ENCODE measurements at places on chromosomes 3 and 15. TPM values are rescaled to one million over a fixed set of nuclear protein-coding genes. Genes with fewer than 3 reads are reported as not detected.

Gene TRIM71
- total RNA-seq, result 0.09 TPM

DNA sequence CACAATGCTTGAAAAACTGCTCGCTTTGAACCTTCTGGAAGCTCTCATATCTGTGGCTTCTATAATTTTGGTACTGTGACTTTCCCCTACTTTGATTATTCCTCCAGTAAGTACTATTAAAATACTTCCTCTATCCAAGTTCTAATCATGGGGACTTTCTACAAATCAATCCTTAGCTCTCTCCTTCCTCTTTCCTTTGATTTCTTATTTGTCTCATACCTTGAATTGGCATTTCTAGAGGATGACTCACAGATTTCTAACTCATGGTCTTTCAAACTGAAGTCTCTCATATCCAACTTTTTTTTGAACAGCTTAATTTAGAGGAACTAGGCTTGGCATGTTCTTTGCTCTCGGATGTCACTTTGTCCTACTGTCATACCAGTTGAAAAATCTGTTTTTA is 241.8 kb downstream of the TBC1D5 start:
- H3K4me1 ChIP-seq, result no peaks in the 10 kb centered on the region
- DNase-seq, result no peak
- H3K27ac ChIP-seq, result no peak overlapping the region
- H3K4me3 ChIP-seq, result no peak overlapping the region
- no peaks in the 10 kb centered on the region for H3K36me3 ChIP-seq

Gene HYAL3
- total RNA-seq, result 2.5 TPM

- H3K4me3 ChIP-seq, result no peak overlapping the region
- H3K27me3 ChIP-seq, result no peaks in the 10 kb centered on the region
- no peak for DNase-seq
- H3K4me1 ChIP-seq, result no peaks in the 10 kb centered on the region
- no peak overlapping the region for H3K27ac ChIP-seq
- no peaks in the 10 kb centered on the region for H3K36me3 ChIP-seq
Measured at GRCh38 chr3:112605285-112605684, 35.7 kb downstream of the CCDC80 start.

DNA sequence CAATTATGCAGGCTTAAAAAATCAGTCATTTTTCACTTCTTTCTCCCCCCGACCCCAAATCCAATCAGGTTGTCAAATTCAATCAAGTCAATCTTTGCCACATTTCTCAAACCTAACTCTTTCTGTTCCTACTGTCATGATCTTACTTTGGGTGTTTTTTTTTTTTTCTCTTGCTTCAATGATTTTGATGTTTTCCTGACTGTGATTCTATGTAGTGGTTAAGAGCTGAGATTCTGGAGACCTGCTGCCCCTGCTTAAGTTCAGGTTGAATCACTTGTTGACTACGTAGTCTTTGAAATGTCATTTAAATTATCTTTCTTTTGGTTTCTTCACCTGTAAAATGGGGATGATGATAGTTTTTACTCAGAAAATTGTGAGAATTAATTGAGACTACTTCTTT is 117.5 kb downstream of the TPRG1 start:
- DNase-seq, result no peak
- no peak overlapping the region for H3K4me3 ChIP-seq
- H3K4me1 ChIP-seq, result peaks cover 12% of the 10 kb centered on the region
- H3K27ac ChIP-seq, result no peak overlapping the region
- no peaks in the 10 kb centered on the region for H3K36me3 ChIP-seq
- H3K27me3 ChIP-seq, result no peaks in the 10 kb centered on the region

Gene UPK1B
- total RNA-seq, result 0.52 TPM

DNA sequence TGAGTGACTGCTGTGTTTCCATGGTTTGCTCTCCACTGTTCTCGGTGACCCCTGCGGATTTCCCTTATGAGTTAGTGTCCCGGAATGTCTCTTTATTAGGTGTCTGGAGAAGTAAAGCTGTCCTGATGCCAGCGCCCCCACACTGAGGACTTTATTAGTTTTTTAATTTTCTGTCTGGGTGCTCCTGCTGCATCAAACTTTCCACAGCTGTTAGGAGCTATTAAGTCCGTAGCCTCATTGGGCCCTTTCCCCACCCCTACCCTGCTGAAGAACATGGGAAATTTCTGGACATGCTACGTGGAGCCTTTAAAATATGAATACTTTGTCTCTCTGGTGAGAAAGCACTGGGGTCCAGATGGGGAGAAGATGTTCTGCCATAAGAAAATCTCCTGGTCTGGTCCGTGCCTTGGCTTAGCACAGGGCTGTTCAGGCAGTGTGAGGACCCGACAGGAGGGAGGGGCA is 161.7 kb upstream of the HES1 start:
- no peak overlapping the region for H3K4me3 ChIP-seq
- H3K27me3 ChIP-seq, result peaks cover 17% of the 10 kb centered on the region
- no peak for DNase-seq
- no peaks in the 10 kb centered on the region for H3K36me3 ChIP-seq

Gene MUC13
- 0.05 TPM for total RNA-seq

Gene C15orf62
- total RNA-seq, result 1.1 TPM

Gene ITIH4
- total RNA-seq, result 4.5 TPM

DNA sequence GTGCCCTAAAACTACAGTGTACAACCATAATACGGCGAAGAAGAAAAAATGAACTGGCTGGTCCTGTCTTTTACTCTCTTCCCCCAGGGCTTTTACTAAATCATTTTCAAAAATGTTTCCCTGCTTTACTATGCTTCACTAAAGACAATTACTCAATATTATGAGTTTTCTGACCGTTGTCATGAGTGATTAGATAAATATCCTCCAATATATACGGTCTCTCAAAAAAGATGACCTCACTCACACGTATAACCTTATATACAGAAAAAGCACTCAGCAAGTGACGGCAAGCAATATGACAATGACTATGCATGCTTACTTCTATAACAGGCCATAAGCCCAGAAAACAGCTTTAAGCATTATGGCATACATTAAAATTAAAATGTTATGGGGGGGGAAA is 60.5 kb downstream of the TBL1XR1 start:
- no peak for DNase-seq
- H3K4me3 ChIP-seq, result no peak overlapping the region
- H3K4me1 ChIP-seq, result peaks cover 5% of the 10 kb centered on the region
- H3K27ac ChIP-seq, result no peak overlapping the region

Gene PPARG
- total RNA-seq, result 4.3 TPM

- DNase-seq, result no peak
- H3K4me1 ChIP-seq, result no peaks in the 10 kb centered on the region
- peaks cover 8% of the 10 kb centered on the region for H3K27me3 ChIP-seq
- H3K27ac ChIP-seq, result no peak overlapping the region
- no peak overlapping the region for H3K4me3 ChIP-seq
Measured at GRCh38 chr15:66878761-66879160, 176.7 kb downstream of the SMAD6 start.

Gene CRYGS
- 3.1 TPM for total RNA-seq

- H3K4me1 ChIP-seq, result no peaks in the 10 kb centered on the region
- H3K36me3 ChIP-seq, result no peaks in the 10 kb centered on the region
- DNase-seq, result no peak
- no peak overlapping the region for H3K4me3 ChIP-seq
- no peak overlapping the region for H3K27ac ChIP-seq
- H3K27me3 ChIP-seq, result no peaks in the 10 kb centered on the region
Measured at GRCh38 chr3:41362638-41363559, 163.6 kb downstream of the CTNNB1 start.

Gene ISY1
- total RNA-seq, result 32.6 TPM
